ENCODE measurements at places on chromosomes 5 and 9.

DNA sequence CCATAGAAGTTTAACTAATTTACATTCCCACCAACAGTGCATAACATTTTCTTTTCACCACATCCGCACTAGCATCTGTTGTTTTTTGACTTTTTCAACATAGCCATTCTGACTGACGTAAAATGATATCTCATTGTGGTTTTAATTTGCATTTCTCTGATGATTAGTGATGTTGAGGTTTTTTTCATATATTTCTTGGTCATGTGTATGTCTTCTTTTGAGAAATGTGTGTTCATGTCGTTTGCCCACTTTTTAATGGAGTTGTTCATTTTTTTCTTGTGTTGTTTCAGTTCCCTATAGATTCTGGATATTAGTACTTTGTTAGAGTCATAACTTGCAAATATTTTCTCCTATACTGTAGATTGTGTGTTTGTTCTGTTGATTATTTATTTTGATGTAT, 163.4 kb downstream of the FER start:
- DNase-seq, result no peak

- no peak for DNase-seq
Observed at GRCh38 chr9:98071737-98072136, 15.2 kb downstream of the NANS start.

GRCh38 chr9:133888809-133889491, 103.2 kb downstream of the VAV2 start:
- DNase-seq, result no peak

GRCh38 chr5:81247441-81247972, 14.4 kb downstream of the CKMT2 start:
- no peak for DNase-seq

- no peak for DNase-seq
Observed at GRCh38 chr9:29740518-29740917, 2167.2 kb upstream of the C9orf72 start.

GRCh38 chr9:38176251-38176650, 107.2 kb upstream of the SHB start:
- DNase-seq, result no peak

- no peak for DNase-seq
Observed at GRCh38 chr9:93306579-93307091, 122.7 kb downstream of the WNK2 start.

DNA sequence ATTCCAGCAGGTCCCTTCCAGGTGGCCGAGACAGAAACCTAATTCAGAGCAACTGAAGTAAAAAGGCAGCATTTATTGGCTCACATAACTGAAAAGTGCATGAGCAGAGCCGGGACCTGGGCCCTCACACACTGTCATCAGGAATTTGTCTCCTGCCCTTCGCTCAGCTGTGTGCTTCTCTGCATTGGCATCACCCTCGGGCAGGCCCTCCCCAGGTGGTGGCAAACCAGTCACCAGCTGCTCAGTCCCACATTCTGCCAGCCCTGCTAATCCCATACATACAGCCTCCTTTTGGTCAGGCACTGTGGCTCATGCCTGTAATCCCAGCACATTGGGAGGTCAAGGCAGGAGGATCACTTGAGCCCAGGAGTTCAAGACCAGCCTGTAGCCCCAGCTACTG, 11.5 kb upstream of the CPLX2 start:
- DNase-seq, result no peak

- DNase-seq, result no peak
Observed at GRCh38 chr9:37653385-37653784, 2.6 kb downstream of the FRMPD1 start.

Measured in fibroblast of gingiva (primary cell).